ENCODE measurements at places on chromosomes 2 and 18.

GRCh38 chr2:127641846-127642507 is 4.0 kb upstream of the GPR17 start:
- peaks cover 13% of the 10 kb centered on the region for H3K4me1 ChIP-seq
- no peak for DNase-seq
- H3K27ac ChIP-seq = peak overlapping the region; percentile 58
- no peaks in the 10 kb centered on the region for H3K36me3 ChIP-seq

- H3K27me3 ChIP-seq = no peaks in the 10 kb centered on the region
- peaks cover 29% of the 10 kb centered on the region for H3K4me1 ChIP-seq
- H3K36me3 ChIP-seq = no peaks in the 10 kb centered on the region
- H3K27ac ChIP-seq = no peak overlapping the region
These were observed 26.3 kb downstream of the IRS1 start for GRCh38 chr2:226773291-226773690.

DNA sequence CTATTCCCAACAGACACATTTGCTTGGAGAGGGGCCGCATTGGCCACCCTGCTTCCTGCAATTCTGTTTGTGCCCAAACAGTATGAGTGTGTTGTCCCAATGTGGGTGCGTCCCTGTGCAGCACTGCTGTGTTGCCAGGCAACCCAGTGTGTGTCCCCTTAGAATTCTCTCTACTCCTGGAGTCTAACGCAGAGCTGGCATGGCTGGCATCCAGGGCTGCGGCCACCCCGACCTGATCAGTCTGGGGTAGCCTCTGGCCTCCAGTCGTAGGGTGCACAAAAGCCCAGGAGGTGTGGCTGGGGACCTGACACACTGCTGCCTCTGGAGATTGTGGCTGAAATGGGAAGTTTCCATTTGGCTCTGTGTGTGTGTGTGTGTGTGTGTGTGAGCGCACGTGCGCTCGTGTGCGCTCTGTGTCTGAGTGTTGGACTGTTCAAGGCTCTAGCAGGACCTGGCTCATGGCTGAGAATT is 48.0 kb downstream of the TEX44 start:
- peak overlapping the region; percentile 91 for H3K27ac ChIP-seq
- H3K4me1 ChIP-seq = peaks cover 20% of the 10 kb centered on the region
- no peaks in the 10 kb centered on the region for H3K36me3 ChIP-seq
- H3K27me3 ChIP-seq = no peaks in the 10 kb centered on the region
- H3K4me3 ChIP-seq = no peak overlapping the region
- DNase-seq = no peak

GRCh38 chr18:75395137-75395536 is 32.4 kb downstream of the SMIM21 start:
- H3K36me3 ChIP-seq = no peaks in the 10 kb centered on the region
- H3K4me1 ChIP-seq = no peaks in the 10 kb centered on the region
- H3K27ac ChIP-seq = no peak overlapping the region
- DNase-seq = no peak

- no peak for DNase-seq
- no peak overlapping the region for H3K4me3 ChIP-seq
- no peaks in the 10 kb centered on the region for H3K27me3 ChIP-seq
- H3K4me1 ChIP-seq = no peaks in the 10 kb centered on the region
- peaks cover 34% of the 10 kb centered on the region for H3K36me3 ChIP-seq
These were observed 14.7 kb downstream of the DAPL1 start for GRCh38 chr2:158809816-158810215.

GRCh38 chr2:196176142-196176738 is 4.9 kb upstream of the STK17B start:
- H3K4me3 ChIP-seq = no peak overlapping the region
- peak overlapping the region; percentile 70 for H3K27ac ChIP-seq
- peak; percentile 13 for DNase-seq
- H3K4me1 ChIP-seq = no peaks in the 10 kb centered on the region
- H3K27me3 ChIP-seq = no peaks in the 10 kb centered on the region

DNA sequence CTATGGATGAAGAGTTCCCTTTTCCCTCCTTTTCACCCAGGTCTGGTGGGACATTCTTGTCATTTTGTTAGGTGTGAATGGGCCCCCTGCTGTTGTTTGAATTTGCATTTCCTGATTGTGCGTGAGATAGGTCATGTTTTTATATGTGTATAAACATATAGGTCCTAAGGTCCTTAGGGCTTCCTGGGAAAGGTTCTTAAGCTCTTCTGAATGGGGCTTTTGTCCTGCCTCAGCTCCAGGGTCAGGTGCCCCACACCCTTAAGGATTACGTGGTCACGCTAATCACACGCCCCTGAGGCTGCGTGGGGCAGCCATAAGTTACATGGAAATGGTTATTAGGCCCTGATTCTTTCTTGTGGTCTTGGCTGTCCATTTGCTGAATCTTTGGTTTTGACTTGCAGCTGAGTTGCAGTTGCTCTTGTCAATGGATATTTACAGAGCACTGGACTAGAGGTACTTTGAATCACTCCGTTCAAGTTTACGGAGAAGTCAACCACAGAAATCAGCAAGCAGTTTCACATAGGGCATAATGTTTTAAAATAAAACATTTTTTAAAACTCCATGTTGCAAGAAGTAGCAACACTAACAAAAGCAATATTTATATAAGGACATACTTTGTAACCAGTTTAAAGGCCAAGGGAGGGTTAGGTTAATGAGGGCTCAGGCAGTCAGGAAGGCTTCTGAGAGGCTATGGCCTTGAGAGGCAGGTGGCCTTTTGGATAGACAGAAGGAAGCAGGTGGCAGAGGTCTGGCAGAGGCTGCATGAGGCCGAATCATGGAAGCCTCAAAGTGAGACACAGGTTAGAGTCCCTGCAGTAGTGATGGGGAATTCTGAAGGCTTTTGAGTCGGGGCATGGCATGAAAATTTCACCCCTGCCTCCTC is 24.2 kb downstream of the LIPG start:
- no peaks in the 10 kb centered on the region for H3K36me3 ChIP-seq
- no peaks in the 10 kb centered on the region for H3K4me1 ChIP-seq
- DNase-seq = no peak
- no peak overlapping the region for H3K4me3 ChIP-seq
- H3K27ac ChIP-seq = no peak overlapping the region

DNA sequence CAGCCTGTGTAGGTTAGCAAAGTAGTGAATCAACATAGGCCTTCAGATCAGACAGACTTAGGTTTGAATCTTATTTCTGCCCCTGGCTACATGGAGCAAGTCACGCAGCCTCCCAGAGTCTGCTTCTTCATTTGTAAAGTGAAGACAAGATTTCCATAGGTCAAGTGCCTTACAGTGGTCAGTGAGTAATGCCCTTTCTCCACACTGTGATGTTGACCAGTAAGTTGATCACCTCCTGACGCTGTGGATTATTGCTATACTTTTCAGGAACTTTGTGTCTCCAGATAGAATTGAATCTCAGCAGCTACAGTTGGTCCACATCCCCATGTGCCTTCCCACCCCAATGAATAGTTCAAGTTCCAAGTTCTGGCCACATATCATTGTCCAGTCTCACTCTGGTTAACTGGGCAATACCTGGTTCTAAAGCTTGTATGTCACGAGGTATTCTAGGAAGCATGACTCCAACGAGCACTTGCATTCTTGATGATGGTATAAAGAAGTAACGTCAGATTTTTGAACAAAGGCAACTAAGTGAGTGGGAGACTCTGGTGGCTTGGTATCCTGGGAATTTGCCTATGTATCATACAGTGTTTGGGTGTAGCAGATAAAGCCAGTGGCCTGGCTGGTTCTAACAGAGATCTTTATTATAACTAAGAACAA is 2.1 kb upstream of the CLIP4 start:
- no peak overlapping the region for H3K4me3 ChIP-seq
- DNase-seq = no peak
- no peaks in the 10 kb centered on the region for H3K36me3 ChIP-seq
- peak overlapping the region; percentile 99 for H3K27ac ChIP-seq
- peaks cover 24% of the 10 kb centered on the region for H3K4me1 ChIP-seq

DNA sequence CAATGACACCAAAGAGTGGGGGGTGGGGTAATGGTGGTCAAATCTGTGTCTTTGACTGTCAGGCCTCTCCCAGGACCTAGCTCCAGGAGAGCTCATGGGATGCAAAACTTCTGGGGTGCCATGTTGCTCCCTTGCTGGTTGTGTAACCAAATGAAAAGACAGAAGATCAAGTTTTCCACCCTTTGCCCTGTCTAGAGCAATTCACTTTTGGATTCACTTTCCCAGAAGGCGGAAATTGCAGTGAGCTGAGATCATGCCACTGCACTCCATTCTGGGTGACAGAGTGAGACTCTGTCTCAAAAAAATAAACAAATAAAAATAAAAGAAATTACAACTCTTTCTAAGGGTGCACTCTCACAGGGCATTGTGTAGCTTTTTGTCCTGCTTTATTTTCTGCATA is 34.9 kb upstream of the PLA2R1 start:
- no peak for DNase-seq
- H3K27ac ChIP-seq = no peak overlapping the region
- H3K4me1 ChIP-seq = no peaks in the 10 kb centered on the region
- H3K36me3 ChIP-seq = no peaks in the 10 kb centered on the region

- H3K4me3 ChIP-seq = no peak overlapping the region
- peaks cover 12% of the 10 kb centered on the region for H3K36me3 ChIP-seq
- no peak for DNase-seq
- no peaks in the 10 kb centered on the region for H3K4me1 ChIP-seq
These were observed 91.5 kb downstream of the ARHGEF33 start for GRCh38 chr2:38981003-38981669.

- no peak for DNase-seq
- H3K4me3 ChIP-seq = no peak overlapping the region
- no peaks in the 10 kb centered on the region for H3K36me3 ChIP-seq
- no peaks in the 10 kb centered on the region for H3K4me1 ChIP-seq
These were observed 105.3 kb upstream of the TTN start for GRCh38 chr2:178912416-178913048.

DNA sequence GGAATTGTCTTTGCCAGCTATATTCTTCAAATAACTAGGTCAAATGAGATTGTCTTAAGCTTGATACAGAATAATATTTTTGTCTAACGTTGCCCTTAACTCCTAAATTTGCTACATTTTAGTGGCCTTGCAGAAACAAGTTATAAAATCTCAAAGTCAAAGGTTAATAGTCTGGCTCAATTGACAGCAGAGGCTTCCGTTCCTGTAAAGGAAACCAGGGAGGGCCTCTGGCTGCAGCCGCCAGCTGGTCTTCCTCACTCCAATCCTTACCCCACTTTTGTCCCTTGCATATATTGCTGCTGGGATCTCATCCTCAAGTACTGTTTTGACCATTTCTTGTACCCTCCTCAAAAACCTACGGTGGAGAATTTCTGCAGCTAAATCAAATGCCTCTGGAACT is 17.1 kb downstream of the CYB5A start:
- no peak for DNase-seq
- no peaks in the 10 kb centered on the region for H3K27me3 ChIP-seq
- H3K4me3 ChIP-seq = no peak overlapping the region
- H3K4me1 ChIP-seq = peaks cover 16% of the 10 kb centered on the region
- no peaks in the 10 kb centered on the region for H3K36me3 ChIP-seq

DNA sequence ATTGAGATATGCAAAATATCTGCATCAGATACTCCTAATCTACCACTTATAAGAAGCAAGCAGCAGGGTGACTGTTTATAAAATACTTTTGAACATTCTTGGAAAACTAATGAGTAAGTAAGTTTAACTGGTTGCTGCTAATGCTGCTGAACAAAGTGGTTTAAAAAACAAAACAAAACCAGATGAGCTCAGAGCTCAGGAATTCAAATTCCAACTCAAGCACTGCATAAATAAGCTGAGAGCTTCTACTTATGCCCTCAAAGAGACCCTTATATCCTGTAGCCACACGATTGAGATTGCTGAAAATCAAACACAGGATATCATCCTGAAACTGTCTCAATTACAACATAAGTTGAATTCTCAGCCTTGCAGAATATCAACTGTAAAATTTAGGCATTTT is 62.3 kb upstream of the NYAP2 start:
- H3K36me3 ChIP-seq = no peaks in the 10 kb centered on the region
- no peak for DNase-seq
- no peak overlapping the region for H3K4me3 ChIP-seq
- H3K4me1 ChIP-seq = no peaks in the 10 kb centered on the region
- no peaks in the 10 kb centered on the region for H3K27me3 ChIP-seq
- H3K27ac ChIP-seq = no peak overlapping the region

DNA sequence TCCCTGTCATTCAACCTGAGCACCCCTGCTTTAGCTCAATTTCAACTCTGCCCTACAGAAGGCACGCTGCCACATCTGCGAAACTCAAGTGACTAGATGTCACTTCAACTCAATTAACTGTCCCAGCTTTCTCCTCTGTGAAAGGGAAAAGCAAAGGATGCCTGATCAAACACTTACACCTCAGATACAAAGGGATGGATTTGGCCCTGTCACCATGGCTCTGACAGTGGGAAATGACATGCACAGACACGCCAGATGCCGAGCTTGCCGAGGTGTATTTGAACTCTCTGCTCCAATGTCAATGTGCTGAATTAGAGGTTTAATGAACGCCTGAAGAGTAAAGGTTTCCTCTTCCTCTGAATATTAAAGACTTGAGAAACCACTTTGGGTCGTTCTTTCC is 481.1 kb downstream of the CBLN2 start:
- H3K36me3 ChIP-seq = no peaks in the 10 kb centered on the region
- DNase-seq = no peak
- H3K4me1 ChIP-seq = no peaks in the 10 kb centered on the region
- H3K27me3 ChIP-seq = no peaks in the 10 kb centered on the region
- no peak overlapping the region for H3K27ac ChIP-seq

DNA sequence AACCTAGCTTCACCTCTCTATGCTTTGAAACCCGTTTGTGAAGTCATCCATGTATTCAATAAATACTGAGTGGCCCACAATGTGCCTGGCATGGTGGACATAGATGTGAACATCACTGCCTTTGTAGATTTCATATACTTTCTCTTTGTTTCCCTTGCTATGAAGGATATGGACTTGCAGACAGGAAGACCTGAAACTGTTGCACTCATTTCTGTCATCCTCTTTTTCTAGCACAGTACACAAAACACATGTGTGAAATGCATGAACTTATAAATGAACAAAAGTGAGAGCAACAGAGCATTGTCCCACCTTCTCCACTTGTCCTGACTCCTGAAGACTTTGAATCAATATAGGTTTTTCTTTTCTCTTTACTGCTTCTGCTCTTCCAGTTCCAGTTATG is 249.4 kb upstream of the LINC00305 start:
- H3K27me3 ChIP-seq = no peaks in the 10 kb centered on the region
- H3K4me3 ChIP-seq = no peak overlapping the region
- DNase-seq = no peak
- H3K36me3 ChIP-seq = no peaks in the 10 kb centered on the region

- H3K4me3 ChIP-seq = no peak overlapping the region
- no peaks in the 10 kb centered on the region for H3K36me3 ChIP-seq
- no peak for DNase-seq
- no peaks in the 10 kb centered on the region for H3K27me3 ChIP-seq
These were observed 52.1 kb upstream of the ITGA6 start for GRCh38 chr2:172375251-172375650.

GRCh38 chr2:132438691-132439090 is 22.1 kb downstream of the GPR39 start:
- H3K36me3 ChIP-seq = no peaks in the 10 kb centered on the region
- DNase-seq = no peak
- no peak overlapping the region for H3K27ac ChIP-seq
- H3K4me3 ChIP-seq = no peak overlapping the region
